ENCODE measurements at places on chromosomes 1 and 21.

DNA sequence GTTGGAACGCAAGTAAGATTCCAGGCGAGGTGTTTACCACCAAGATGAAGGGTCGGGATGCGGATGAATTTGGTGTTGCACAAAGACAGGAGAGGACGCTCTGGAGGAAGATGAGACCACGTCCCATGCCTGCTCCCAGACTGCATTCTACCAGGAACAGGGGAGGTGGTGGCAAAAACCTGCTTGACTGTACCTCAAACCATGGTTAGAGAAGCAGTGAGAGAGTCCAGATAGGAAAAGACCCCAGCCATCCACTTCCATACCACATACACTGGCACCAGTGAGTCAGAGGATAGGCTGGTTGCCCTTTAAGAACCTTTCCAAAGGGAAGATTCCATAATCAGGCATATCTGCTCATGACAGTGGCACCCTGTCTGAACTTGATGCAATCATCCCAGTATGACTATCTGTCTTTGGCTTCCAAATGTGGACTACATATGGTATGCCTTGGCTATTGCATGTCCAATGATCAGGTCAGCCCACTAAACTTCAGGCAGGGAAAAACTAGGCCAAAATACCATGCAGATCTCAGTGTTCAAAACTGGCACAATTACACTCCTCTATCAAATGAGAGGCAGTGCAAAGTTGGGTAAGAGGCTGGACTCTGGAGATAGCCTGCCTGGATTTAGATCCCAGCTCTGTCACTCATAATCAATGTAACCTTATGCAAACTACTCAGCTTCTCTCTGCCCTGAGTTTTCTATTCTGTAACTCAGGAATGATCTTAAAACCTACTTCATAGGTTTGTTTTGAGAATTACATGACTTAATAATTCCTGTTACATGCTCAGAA, 20.6 kb downstream of the NPR1 start:
- DNase-seq = no peak

- DNase-seq = no peak
Observed at GRCh38 chr1:73948055-73948454, 249.9 kb downstream of the LRRIQ3 start.

DNA sequence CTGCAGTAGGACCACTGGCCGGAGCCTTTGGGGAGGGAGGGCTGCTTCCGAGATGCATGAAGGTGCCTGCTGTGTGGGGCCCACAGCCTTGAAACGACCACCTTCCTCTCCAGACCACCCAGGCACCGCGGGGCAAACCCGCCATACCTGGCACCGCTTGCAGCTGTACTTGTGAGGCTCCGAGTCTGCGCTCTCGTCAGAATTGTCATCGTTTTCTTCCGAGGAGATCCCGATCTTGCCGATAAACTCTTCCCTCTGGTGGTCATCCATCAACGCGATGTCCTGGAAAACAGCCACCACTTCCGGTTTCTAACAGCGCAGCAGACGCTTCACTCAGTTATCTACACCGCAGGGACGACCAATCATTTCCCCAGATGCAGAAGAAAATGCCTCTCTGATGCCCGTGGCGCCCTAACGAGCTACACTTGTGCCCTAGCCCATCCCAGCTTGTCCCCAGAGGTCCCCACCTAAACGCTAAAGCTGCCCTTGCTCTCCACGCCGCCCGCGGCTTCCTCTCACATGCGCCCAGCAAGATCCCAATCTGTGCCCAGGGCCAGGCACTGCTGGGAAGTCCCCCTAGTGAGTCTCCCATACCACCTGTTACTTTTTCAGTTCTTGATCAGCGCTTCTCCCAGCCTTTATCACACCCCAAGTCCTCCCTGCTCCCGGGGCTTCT, 55.0 kb upstream of the RIPK4 start:
- DNase-seq = no peak

- DNase-seq = no peak
Observed at GRCh38 chr1:158485455-158485854, 13.4 kb downstream of the OR10R2 start.

- DNase-seq = no peak
Observed at GRCh38 chr1:241356187-241356518, 852 bp downstream of the RGS7 start.

GRCh38 chr21:25646474-25646873, 7.4 kb downstream of the JAM2 start:
- no peak for DNase-seq

- DNase-seq = peak; percentile 93
Observed at GRCh38 chr1:220094016-220094911, at the start of gene IARS2. Gene IARS2, plus strand, starts transcription at chr1:220094132. Its CDS starts 85 bp downstream, at chr1:220094217.

- no peak for DNase-seq
Observed at GRCh38 chr21:42461185-42461520, 34.9 kb downstream of the RSPH1 start.

- DNase-seq = no peak
Observed at GRCh38 chr1:24322470-24323177, 3.5 kb downstream of the GRHL3 start.

GRCh38 chr1:150753416-150753815, 12.2 kb downstream of the CTSS start:
- no peak for DNase-seq

DNA sequence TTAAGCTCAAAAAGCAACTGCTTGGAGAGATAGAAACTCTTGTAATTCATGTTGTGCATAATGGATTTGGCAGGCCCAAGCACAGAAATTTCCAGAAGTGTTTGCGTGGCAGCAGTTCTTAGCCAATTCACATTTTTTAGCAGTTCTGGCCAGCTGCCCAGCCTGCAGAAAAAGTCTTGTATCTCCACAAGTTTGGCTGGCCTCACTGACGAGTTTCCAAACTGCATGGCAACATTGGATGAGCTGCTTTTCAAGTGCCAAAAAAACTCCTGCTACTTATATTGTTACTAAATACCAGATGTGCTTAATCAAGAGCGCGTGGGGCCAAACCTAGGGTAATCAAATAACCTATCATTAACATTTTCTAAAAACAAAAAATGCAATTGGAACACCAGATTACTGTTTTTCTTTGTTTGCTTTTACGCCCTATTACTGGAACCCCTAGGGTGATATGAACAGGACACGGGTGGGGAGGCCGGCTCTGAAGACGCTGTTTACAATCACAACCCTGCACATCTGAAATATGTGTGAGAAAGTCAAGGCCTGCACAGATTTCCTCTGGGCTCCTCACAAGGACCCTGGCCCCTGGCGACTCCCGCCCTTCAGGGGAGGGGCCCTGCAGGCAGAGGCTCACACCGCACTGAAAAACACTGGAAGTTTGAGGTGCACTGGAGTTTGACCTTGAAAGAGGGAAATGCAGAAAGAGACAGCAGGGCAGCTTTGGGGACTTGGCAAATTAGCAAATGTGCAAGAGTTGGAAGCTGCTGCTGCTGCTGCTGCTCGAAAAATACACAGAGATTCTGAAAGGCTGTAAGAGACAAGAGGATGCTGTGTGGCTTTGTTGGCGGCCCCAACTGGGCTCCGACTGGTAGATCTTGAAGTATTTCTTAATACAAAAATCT, 55.2 kb upstream of the TARBP1 start:
- no peak for DNase-seq

DNA sequence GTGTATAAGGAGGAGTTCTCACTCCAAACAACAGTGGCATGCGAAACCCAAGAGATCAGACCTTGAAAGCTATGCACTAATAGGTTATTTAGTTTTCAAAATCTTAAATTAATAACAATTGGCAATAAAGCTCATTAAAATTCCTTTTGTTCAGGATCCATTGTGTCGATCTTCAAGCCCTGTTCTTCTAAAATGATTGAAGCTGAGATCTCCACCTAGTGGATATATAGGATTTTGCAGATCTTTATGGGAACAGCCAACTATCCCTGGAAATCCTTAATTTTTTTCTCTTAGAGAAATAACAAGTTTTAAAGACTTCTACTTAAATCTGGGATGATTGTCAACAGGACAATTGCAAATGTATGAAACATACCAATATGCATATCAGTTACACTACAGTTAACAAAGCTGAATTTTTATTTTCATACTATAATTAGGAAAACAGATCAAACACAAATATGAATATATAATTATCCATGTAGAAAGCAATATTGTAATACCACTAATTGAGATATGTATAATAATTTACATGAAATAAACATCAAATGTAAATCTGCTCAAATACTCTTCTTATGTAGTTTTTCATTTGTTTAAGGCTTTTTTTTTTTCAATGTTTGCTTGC, 43.3 kb downstream of the LRRC53 start:
- DNase-seq = no peak

DNA sequence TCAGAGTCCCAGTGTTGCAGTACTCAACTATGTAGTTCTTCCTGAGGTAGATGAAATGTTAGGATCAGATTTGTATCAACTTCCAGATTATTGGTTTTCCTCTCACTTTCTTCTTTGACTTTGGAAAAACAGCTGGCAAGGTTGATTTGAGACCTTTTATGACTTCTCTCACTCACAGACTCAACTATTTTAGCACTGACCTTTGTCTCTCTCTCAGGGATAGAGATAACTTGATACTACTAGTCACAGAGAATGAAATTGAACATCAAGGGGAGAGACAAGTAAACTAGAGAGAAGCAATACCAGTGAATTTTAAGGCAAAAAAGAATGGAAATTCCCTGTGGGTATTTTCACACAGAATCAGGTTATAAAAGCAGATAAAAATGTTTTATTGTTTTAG, 159.7 kb upstream of the B3GALT2 start:
- no peak for DNase-seq

DNA sequence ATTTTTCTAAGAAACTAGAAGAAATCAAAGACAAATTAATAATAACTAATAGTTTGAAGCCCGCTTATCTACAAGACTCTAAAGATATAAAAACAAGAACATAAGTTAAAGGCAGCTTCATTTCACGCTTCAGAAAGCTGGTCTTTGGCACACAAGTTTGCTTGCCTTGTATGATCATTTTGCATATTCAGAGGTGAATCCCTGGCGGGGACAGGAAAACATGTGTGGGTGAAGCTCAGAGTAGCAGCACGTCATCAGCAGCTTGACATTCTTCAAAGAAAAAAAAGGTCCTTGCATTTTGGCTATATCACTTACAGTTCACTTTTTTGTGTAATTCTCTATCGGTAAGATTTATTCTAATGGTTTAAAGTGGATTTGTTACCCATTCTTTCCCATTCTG, 1911.8 kb downstream of the MRPL39 start:
- no peak for DNase-seq

- DNase-seq = no peak
Observed at GRCh38 chr21:15543473-15543872, 186.3 kb upstream of the USP25 start.
